Renal cortical epithelial cell (primary cell): ENCODE measurements at places on chromosomes 3 and 15. TPM values are rescaled to one million over a fixed set of nuclear protein-coding genes. Genes with fewer than 3 reads are reported as not detected.

The UCN2 gene
- 4.0 and 11.5 TPM in 2 replicates for total RNA-seq

The CSTA gene
- not detected in 2 replicates for total RNA-seq

- DNase-seq: no peak
These were observed 112.1 kb downstream of the CMSS1 start for GRCh38 chr3:99929745-99930139.

DNA sequence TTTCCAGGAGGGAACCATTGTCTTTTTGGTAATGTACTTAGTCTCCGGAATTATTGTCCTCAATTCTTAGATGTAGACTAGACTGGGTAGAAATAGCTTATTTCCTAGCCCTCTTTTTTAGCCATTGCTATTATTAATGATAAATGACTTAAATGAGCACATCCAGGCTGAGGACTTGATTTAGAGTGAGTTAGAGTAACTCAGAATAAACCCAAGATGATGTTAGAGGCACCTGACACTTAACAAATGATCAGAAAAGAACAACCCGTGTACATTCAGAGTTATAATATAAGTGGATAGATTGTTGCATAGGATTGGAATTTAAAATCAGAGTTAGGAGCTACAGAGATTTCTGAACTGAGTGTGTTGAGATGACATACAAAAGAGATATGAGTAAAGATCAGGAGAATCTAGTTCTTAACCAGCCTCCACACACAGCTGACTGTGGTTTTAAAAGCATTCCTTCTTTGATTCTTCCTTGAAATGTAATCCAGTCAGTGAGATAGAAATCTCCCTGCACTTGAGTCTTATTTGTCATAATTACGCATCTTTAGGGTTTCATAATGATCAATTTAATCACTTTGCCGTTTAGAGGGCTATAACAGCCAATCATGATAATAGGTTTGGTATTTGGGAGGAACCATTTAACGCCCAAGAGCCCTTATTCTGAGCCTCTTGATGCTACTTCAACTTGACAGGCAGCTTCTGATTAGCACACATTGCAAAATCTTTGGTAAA is 366.5 kb downstream of the GAP43 start:
- DNase-seq: peak; percentile 67
